ENCODE measurements at places on chromosomes 11 and 22.
A peak's percentile ranks its signal among the peaks of the same experiment; 100 is the strongest.

GRCh38 chr11:128860571-128861361 is 6.3 kb downstream of the KCNJ1 start:
- no peak for DNase-seq

GRCh38 chr11:130124096-130124495 is 35.5 kb upstream of the ST14 start:
- no peak for DNase-seq

- DNase-seq, result no peak
Measured at GRCh38 chr11:63165706-63166310, 21.8 kb upstream of the SLC22A24 start.

DNA sequence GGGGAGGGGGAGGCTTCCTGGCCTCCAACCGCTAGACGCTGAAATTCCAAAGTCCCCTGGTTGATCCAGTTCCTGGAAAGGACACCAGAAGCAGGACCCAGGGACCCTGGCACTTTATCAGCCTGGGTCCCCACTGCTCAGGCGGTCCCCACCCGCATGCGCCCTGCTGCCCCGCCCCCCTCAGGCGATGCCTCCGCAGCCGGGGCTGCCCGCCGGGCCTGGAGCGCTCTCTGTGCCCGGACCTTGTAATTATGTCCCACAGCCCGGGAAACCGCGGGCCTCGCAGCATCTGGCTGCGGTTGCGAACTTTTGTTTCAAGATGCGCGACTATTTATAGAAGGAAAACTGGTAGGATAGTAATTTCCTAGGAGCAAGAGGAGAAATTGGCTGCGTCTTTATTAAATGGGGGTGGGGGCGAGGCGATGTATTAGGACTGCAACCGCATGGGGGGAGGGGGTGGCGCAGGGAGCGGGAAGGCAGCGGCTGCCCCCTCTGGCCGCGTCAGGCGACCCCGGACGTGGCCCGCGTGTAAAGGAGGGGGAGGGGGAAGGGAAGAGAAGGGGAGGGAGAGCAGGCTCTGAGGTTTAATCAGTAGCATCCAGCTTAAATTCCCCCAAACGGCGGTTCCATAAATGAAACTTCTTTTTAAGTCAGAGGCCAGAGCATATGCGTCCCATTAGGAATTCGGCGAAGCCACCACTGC is 6.1 kb downstream of the WNT7B start:
- no peak for DNase-seq

- DNase-seq, result no peak
Measured at GRCh38 chr11:69030301-69030700, 17.3 kb upstream of the MRGPRF start.

- no peak for DNase-seq
Measured at GRCh38 chr11:61357233-61357893, 4.3 kb downstream of the CYB561A3 start.

- no peak for DNase-seq
Measured at GRCh38 chr11:116582571-116582970, 190.2 kb downstream of the BUD13 start.

DNA sequence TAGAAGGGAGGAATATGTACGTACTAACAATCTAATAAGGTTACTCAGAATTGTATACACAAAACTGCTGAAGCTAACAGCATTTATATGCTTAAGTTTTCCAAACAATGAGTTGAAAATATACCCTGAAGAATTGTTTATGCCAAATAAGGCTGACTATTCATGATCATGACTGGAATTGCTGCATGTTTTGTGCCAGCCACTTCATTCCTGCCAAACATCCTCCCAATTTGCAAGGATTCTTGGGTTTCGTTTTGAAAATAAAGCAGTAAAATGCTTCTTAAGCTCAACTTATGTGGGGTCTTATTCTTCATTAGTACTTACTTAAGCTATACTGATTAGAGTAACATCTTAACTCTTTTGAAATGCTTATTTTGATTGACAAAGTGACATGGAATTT is 149.0 kb downstream of the SPON1 start:
- DNase-seq, result no peak

DNA sequence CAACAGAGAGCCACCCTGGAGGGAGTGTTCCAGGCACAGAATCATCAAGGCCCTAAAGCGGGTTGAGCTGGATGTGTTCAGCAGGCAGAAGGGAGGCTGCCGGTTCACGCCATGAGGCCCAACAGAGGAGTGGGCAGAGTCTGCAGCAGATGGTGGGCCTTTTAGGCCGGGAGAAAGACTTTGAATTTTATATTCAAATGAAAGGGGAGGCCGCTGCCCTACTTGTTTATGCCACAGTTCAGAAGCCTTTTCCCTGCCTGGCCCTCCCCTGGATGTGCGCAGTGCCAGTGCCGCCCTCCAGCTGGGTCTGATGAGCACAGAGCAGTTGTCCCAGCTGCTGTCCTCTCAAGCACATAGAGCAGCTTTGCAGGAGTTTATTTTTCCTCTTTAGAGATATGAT is 46.9 kb upstream of the TTC12 start:
- DNase-seq, result no peak

DNA sequence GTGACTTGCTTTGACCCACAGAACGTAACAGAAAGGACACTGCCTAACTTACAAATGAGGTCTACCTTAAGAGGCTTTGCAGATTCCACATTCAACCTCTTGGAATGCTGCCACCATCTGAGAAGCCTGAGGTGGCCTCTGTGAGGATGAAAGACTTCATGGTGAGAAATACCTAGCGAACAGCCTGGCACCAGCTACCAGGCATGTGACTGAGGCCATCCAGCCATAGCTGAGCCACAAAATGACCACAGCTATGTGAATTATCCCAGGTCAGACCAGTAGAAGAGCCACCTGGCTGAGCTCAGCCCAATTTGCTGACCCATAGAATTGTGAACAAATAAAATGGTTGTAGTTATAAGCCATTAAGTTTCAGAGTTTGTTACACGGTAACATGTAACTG is 37.5 kb downstream of the PPARA start:
- DNase-seq, result no peak

- DNase-seq, result no peak
Measured at GRCh38 chr11:130109386-130109785, 39.7 kb downstream of the APLP2 start.

- DNase-seq, result no peak
Measured at GRCh38 chr11:15967966-15968365, 388.4 kb downstream of the SOX6 start.

DNA sequence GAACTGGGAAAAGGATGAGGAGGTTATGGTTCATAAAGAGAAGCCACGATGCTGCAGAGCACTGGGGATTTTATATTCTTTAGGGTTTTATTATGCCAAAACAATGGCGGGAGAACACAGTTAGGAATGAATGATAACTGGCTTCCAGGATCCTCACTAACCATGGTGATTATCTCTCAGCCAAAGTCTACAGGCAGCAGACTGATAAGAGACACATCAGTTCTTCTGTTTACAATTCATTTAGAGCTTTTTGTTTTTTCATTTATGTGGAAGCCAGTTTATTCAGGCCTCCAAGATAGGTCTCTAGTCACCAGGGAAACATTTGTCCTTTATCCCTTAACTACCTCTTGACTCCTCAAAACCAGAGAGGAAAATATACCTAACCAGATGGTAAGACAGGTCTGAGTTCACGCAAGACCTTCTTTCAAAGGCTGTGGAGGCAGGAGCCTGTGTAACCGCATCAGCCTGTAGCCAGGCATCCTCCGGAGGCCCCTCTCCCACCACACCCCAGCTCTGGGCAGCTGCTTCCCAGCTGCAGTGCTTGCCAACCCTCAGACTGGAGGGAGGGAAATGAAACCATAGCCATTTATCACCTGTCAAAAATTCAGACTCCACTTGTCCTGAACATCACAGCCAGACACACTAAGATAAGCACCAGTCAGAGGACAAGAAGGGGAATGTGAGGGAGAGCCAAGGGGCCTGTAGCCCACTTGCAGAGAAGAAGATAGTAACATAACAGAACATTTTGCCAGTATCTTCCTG is 57.2 kb upstream of the FAM181B start:
- DNase-seq, result no peak

DNA sequence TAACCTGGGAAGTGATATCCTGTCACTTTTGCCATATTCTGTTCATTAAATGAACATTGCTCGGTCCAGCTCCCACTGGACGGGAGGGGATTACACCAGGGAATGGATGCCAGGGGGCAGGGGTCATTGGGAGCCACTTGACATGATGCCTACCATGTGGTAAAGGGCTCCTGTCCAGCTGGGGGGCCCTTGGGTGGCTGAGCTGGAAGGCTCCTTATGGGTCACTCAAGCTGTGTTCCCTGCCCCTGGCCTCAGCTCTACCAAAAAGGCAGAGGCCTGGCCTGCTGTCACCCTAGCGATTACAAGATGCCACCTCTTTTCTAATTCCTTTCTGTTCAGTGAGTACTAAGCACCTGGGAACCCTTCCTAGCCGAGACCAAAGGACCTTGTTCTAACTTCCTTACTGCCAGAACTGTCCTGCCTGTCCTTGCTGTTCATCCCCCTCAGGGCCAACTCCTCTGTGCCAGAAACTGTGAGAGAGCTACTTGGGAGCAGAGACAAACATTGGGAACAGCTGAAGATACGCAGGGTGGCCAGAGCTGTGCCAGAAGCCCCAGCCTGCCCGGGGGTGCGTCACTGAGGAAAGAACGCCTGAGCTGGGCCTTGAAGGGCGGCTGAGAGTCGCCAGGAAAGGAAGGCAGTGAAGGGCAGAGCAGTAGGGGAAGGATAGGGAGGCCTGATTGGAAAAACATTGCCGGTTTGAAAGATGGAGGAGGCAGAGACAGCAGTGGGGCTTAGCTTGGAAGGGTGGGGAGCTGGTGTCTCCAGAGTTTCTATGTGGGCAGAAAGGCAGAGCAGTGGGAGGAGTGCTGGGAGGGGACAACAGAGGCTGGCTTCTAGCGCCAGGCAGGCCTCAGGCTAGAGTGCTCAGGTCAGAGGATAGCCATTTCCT is 12.7 kb upstream of the UVRAG start:
- DNase-seq, result no peak

- DNase-seq, result peak; percentile 64
Measured at GRCh38 chr11:326842-327580, 6.4 kb upstream of the IFITM3 start.

- no peak for DNase-seq
Measured at GRCh38 chr11:108880510-108880909, 215.6 kb downstream of the DDX10 start.

- no peak for DNase-seq
Measured at GRCh38 chr22:26068571-26068970, 100.7 kb upstream of the SEZ6L start.

- peak; percentile 32 for DNase-seq
Measured at GRCh38 chr11:10108915-10109680, 184.9 kb downstream of the SBF2 start.

DNA sequence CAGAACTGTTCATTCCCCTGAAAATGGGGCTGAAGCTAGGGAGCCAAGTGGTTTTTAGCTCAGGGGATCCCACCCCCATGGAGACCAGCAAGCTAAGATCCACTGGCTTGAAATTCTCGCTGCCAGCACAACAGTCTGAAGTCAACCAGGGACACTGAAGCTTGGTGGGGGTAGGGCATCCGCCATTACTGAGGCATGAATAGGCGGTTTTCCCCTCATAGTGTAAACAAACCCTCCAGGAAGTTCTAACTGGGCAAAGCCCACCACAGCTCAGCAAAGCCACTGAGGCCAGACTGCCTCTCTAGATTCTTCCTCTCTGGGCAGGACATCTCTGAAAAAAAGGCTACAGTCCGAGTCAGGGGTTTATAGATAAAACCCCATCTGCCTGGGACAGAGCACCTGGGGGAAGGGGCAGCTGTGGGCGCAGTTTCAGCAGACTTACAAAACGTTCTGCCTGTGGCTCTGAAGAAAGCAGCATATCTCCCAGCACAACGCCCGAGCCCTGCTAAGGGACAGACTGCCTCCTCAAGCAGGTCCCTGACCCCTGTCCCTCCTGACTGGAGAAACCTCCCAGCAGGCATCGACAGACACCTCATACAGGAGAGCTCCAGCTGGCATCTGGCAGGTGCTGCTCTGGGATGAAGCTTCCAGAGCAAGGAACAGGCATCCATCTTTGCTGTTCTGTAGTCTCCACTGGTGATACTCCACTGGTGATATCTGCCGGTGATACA is 32.7 kb downstream of the GAB4 start:
- DNase-seq, result no peak

- no peak for DNase-seq
Measured at GRCh38 chr22:39179401-39179827, 26.9 kb upstream of the CBX7 start.

DNA sequence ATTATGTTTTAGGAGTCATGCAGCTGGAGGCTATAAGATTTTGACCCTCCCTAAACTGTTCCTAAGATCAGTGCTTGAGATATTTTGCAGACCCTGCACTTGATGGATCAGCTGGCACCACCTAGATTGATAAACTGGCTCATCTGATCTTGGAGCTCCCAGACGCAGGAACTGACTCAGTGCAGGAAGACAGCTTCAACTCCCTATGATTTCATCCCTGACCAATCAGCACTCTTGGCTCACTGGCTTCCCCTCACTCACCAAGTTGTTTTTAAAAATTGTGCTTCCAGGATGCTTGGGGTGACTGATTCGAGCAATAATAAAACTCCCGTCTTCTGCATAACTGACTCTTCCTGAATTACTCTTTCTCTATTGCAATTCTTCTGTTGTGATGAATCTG is 637.5 kb upstream of the FAT3 start:
- no peak for DNase-seq

Data from smooth muscle cell of the brain vasculature (primary cell).